ENCODE measurements at places on chromosomes 1 and 21.

GRCh38 chr1:37657620-37658412 is 23.1 kb upstream of the RSPO1 start:
- DNase-seq: no peak

DNA sequence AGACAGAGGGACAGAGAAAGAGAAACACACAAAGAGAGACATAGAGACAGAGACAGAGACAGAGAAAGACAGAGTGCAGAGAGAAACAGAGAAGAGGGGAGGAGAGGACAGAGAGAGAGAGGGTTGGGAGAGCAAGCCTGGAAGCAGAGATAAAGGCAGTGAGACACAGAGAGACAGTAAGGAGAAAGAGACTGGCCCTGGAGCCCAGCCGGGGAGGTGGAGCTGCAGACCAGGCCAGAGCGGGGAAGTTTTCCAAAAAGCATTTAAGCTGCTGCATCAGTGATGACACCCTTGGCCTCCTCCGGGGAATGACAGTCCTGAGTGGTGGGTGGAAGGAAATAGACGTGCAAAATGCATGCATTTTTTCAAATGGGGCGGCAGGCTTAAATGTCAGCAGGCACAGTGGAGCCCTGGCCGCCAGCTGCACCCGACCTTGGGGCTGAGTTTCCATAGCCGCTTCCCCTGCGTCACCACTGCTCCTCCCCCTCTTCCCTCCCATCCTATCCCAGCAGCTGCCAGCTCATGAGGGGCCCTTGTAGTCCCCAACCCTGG is 95.4 kb upstream of the KLHDC7A start:
- DNase-seq: peak; percentile 21

DNA sequence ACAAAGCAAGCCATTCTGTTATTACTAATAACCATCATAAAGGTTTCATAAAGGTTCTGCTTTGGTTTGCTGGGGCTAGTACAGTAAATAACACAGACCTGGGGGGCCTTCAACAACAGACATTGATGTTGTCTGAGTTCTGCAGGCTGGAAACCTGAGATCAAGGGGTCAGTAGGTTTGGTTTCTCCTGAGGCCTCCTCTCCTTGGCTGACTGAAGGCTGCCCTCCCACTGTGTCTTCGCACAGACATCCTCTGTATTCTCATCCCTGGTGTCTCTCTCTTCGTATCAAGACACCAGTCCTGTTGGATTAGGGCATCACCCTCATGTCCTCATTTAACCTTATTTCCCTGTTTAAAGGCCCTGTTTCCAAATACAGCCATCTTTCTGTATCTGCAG is 37.3 kb downstream of the HUNK start:
- peak; percentile 23 for DNase-seq

DNA sequence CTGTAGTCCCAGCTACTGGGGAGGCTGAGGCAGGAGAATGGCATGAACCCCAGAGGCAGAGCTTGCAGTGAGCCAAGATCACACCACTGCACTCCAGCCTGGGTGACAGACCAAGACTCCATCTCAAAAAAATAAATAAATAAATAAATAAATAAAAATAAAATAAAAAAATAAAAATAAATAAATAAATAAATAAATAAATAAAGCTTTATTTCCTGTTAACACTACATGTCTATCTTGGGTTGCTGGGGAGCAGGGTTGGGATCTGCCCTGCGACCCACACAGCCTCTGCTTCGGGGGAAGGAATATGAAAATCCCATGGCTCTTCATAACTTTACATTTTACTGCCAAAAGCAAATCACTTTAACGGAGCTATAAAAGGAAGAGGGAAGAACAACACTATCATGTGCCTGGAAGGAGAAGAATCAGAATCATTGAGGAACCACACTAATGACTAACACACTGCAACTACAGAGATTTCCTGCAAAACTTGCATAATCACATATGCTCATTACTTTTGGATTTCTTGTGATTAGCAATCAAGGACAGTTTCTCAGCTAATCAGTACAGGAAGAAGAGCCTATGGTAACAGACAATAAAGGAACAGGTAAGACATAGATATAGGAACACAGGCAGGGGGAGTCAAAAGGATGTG is 72.8 kb upstream of the CD55 start:
- no peak for DNase-seq

DNA sequence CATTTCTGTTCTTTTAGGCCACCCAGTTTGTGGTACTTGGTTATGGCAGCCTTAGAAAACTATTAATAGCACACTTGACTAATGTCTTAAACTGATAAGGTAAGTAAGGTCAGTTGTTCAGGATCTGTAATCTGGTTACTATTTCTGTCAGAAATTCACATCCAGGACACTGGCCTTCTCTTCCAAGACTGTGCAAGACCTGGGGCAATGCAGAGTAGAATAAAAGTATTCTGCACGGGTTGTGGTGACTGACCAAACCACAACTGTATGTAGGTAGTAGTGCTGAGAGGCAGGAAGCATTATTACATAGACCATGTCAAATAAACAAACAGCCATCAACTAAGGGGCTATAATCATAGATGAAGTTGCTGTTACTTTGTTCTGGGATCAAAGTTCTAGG is 46.7 kb downstream of the WARS2 start:
- no peak for DNase-seq

- DNase-seq: peak; percentile 75
Measured at GRCh38 chr21:42524341-42525028, 10.8 kb downstream of the SLC37A1 start.

DNA sequence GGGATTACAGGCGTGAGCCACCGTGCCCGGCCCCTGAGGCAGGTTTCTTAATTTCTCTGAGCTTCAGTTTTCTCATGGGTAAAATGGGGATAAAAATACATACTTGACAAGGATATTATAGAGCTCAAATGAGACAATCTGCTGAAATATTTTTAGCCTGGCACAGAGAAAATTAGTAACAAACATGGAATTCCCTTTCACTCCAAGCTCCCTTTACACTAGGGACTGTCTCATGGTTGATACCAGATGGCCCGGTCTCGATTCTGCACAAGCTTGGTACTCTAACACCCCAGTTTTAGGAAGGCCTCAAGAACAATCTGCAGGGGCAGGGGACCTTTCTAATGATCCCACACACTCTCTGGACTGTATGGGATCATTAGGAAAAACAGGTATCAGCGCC is 671.7 kb downstream of the SMYD3 start:
- DNase-seq: no peak

DNA sequence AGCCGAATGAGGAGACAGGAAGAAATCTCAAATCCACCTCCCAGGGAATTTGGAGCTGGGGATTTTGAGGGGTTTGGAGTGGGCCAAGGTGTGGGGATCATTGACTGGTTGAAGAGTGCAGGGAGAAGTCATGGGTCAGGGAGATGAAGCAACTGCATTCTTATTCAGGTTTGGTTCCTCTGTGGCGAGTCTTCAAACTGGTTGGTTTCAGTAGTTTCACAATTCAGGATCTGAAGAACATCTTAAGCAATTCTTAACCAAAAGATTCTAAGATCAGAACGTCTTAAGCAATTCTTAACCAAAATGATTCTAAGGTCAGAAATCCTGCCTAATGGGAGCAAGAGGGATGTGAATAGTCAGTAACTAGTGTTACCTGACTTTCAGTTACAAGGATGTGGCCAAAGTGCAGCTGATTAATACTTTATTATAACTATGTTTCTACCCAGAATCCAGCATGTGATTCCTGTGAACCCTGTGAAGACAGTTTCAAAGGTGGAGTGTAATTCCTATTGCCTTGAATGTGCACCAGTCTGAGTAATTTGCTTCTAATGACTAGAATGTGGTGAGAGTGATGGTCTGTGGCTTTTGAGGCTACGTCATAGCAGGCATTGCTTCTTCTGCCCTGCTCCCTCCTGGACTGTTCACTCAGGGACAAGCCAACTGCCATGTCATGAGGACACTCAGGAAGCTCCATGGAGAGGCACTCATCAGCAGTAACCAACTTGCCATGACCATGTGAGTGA is 61.2 kb downstream of the OLFML3 start:
- DNase-seq: no peak

DNA sequence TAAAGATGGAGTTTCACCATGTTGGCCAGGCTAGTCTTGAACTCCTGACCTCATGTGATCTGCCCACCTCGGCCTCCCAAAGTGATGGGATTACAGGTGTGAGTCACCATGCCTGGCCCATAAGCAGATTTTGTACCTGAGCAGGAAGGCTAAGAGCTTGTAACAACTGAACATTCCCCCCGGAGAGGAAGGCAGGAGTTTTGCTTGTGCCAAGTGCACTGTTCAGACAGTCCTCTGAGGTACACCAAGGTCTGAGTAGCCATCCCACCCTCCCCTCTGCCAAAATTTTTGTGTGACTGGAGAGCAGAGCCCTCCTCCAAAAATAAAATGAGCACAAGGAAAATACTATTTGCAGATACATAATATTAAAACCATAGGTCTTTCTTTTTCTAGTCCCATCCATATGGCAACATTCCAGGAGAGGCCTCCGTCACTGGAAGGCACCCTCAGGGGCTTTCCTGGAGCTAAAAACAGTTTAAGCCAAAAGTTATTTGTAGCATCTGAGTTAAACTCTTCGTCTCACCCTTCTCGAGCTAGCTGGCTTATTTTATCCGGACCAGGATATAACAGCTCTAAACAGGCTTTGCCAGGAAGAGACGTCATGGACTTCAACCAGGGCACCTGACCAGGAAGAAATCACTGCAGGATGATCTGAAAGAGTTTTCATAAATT is 27.2 kb downstream of the CAPN2 start:
- DNase-seq: no peak

DNA sequence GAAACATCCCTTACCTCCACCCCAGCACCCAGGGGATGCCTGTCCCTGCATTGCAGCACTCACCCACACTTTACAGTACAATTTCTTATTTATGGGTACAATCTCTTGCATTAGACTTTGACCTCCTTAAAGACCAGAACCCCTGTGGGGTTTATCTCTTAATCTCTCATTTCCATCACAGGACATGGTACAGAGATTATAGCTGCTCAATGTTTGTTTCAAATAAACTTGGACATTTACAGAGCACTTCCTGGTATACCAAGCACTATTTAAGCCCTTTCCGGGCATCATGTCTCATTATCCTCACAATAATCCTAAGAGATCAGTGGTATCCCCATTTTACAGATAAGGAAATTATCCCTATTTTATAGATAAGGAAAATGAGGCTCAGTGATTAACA is 31.9 kb downstream of the FYB2 start:
- no peak for DNase-seq

GRCh38 chr1:165686121-165686970 is 12.0 kb downstream of the ALDH9A1 start:
- peak; percentile 27 for DNase-seq

DNA sequence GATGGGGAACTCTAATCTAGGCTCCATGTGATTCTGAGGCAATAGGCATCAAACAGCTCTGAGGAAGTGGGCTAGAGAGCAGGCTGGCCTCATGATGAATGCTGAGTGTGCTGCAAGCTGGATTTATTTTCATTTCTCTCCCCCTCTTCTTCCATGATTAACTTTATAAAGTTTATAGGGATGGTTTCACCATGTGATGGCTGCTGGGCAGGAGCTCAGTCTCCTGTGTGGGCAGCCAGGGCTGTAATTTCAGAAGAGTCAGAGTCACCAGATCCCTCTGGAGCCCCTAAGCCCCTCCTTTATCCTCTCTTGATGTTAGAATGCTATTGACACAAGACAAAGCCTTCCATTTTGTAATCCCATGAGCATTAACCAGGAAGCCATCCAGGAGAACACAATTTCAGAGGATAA is 143.6 kb downstream of the CNIH3 start:
- DNase-seq: peak; percentile 46

- no peak for DNase-seq
Measured at GRCh38 chr1:22666412-22666811, 13.4 kb downstream of the C1QB start.

GRCh38 chr1:94909486-94909885 is 17.4 kb downstream of the CNN3 start:
- peak; percentile 54 for DNase-seq

DNA sequence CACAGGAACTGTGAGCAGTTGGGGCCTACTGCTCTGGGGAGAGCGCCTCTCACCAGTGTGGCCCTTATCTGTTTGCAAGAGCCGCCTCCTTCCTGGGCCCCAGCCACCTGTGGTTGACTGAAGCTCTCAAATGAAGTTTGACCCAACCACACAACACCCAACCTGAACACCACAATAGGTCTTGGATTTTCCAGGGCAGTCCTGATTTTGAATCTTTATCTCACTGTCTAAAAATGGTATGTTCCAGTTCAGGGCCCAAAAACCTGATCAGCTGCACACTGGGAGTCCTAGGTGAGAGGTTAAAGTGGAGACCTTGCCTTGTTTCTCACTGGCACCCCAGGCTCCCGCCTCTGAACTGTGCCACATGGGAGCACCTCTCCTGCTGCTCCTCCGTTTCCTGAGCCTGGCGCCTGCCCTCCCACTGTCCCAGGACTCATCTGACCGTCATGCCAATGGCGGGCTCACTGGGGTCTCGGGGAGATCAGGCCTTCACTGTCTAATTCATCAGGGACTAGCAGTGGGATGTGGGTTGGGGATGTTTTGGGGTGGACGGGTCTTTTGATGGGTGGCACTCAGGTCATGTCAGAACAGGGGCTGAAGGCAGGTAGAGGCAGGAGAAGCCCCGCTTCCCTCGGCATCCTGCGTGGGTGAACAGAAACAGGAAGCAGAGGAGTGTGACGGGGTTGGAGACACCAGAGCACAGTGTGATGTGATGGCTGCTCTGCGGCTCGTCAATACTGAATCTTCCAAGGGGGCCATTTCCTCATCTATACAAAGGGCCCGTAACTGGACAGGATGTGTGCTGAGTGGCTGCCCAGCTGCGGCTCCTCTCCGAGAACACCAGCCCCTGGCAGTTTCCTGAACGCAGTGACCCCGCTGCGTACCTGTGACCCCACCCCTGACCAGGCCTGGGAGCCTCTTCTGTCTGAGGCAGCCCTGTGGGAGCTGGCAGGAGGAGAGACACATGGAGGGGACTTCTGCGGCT is 59.6 kb upstream of the ITPKB start:
- no peak for DNase-seq

DNA sequence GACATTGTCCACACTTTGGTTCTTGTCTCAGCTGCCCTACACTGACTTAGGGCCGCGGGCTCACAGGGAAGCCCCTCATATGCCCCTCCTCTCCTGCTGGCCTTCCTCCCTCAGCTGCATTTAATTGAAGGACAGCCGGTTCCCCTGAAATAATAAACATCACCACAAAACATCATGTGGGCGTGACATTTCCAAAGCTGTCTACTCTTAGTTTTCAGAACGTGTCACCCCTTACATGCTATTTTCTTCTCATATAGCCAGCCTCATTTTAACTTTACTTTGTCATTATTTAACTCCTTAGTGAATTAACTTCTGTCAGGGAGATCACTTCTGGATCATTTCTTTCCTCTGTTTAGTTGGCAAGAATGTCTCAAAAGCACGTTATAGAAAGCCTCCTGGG is 103.2 kb downstream of the COLGALT2 start:
- no peak for DNase-seq

DNA sequence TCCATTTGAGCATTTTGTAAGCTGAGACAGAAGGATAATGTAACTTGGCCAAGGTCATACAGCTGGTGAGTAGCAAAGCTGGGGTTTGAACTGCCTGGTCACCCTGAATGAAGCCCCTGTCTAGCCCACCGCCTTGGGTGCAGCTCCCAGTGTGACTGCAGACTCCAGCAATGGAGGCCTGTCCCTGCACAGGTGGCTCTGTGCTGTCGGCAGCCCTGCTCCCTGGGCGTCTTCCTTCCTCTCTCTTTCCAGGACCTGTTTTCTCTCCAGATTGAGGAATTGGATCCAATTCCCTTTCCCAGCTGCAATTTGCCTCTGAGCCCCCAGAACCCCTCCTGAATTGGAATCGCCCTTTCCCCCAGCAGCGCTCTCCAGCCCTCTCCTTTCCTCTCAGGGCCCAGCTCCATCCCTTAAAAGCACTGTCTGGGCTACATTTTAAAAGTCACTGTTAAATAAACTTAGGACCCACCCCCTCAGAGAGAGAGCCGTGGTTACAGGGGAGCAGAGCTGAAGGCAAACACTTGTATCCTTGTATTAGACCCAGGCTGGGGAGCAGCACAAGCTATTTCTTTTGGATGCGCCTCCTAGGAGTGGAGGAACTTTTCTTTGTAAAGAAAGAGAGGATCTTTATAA is 161.4 kb upstream of the LMO4 start:
- DNase-seq: no peak

Data from neural progenitor cell (in vitro differentiated cells).